Cortex of kidney (tissue), 1 donor: ENCODE measurements at places on chromosomes 5 and 9.

DNA sequence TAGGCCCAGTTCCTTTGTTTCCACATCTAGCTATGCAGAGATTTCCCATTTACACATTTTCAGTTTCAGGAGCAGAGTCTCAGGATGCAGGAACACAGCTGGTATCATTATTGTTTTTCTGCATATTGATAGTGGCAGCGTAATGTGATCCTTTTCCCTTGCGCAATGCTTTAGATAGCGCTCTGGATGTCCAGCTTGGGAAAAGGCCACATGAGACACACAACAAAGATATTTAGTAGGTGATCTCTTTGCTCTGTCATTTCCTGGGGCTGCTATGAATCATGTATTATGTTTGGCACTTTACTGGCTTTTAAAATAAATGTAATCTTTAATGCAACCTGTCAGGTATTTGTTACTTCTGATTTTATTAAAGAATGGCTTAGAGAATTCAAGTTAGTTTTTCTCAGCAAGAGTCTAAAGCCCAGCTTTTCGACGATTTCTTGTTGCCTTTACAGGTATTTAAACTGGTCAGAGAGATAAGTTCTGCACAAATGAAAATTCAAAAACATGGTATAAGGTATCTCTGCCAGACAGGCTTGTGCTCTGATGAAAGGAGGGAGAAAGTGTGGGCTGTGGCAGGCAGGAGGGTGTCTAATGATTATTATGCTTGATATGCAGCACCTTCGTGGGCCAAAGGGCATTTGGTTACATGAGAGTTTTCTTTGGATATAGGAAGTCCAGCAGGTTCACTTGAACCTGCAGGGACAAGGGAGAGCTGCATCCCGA lies 42.2 kb downstream of the PTTG1 start:
- no peak for DNase-seq

DNA sequence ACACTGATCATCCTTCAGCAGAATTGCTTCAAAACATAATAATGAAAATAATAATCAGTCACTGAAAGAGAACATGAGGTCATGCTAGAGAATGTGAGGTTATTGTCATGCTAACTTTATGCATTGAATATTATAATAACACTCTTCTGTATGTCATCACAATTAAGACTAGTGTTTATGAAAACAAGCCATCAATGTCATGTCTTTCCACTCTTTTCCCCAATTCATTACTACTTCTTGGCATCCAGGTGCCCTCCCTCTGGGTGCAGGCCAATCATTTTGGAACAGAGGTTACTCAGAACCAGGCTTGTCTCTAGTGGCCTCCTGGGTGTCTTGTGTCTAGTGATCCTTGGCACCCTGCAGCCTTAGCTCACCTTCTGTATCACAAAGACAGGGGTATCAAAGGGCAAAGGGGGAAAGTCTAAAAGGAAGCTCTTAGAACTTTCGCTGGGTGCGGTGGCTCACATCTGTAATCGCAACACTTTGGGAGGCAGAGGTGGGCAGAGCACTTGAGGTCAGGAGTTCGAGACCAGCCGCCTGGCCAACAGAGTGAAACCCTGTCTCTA lies 217.6 kb upstream of the PIK3R1 start:
- no peak for DNase-seq

GRCh38 chr5:133520062-133520461 lies 92.3 kb downstream of the FSTL4 start:
- DNase-seq = no peak

- DNase-seq = no peak
Observed at GRCh38 chr9:126618190-126618584, 4.5 kb downstream of the LMX1B start.

DNA sequence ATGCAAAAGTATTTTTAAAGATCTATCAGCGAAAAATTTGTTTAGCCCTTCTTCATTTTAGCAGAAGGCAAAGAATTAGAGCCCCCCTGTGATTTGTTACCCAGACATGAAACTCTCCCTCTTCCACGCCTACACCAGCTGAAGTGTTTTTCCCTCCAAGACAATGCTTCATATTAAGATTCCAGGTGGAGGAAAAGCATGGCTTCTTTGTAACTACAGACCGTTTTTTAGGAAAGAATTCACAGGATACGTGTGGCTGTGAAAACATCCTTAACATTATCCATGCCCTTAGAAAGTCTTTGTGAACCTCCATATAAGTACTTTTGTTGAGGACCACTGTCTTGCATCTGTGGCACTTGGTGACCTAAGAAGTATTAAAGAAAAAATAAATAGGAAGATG lies 121.8 kb upstream of the MTAP start:
- no peak for DNase-seq

DNA sequence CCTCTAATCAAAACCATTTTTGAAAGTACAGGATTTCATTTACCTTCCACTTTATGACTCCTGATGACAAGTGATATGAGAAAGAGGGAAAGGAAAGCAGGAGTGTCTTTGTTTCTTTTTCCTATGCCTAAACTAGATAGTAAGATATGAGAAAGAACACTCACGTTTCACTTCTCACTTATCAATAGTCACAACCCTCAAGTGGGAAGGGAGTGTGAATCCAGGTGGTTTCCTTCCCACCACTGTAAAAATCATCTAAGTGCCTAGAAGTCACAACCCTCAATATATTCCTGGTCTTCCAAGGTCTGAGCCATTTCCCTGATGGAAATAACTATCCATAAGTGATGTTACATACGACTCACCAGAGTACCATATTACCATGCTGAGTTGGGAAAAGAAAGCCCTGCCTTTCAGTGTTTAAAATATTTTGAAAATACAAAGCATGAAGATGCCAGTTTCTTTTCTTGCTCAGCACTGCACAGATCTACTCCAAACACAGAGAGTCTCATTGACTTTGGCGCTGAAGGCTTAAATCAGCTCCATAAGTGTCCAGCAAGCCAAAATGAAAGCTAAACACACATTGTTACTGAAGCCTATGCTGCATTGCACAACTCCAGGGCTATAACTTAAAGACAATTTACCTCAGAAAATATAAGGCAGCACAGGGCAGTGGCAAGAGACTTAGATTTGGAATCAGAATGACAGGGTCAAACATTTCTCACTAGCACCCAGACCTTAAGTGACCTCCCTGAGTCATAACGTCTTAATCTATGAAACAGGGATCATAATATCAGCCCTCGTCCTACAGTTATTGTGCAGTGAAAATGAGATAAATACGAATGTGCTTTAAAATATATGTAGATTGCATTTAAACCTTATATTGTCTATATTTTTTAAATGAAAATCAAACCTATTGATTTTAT lies 301.2 kb downstream of the KIAA0825 start:
- no peak for DNase-seq

DNA sequence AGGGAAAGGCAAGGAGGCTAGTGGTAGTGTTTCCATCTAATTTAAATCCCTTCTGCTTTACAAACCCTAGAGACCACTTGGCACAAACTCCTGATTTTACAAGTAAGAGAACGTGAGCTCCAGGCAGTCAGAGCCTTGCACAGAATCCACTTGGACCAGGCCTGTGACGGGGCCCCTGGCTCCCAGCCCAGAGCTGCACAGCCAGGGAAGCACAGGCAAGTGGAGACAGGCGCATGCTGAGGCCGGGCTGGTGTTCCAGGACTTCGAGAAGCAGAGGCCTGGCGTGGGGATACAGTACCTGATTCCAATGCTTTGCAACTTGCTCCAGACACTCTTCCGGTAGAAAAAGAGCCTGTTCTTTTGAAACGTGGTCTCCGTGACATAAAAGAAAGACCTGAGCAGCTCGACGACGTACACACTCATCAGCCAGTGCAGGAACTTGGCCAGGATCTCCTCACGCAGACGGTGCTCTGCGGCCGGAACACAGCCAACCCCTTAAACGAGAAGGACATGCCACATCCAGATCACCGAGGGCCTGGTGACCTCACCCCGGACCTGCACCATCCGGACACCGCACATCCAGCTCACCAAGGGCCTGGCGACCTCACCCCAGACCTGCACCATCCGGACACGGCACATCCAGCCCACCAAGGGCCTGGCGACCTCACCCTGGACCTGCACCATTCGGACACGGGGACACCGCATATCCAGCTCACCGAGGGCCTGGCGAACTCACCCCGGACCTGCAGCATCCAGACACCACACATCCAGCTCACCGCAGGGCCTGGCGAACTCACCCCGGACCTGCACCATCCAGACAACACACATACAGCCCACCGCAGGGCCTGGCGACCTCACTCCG lies 12.5 kb downstream of the TERT start:
- no peak for DNase-seq

GRCh38 chr5:168802337-168802736 lies 223.2 kb upstream of the PANK3 start:
- DNase-seq = no peak

DNA sequence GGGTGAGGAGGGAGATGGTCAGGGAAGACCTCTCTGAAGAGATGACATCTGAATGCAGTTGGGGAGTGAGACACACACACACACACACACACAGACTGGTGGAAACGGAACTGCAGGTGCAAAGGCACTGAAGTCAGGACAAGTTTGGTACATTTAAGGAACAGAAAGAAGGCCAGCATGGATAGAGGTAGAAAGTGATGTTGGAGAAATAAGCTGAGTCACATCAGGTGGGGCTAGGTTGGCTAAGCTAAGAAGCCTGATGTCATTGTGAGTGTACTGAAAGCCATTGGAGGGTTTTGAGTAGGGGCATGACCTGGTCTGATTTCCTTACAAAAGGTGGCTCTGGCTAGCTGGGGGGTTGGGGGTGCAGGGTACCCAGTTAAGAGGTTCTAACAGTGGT lies 3.1 kb downstream of the BSPRY start:
- no peak for DNase-seq

- DNase-seq = no peak
Observed at GRCh38 chr9:69919461-69920061, 98.9 kb downstream of the CFAP95 start.

DNA sequence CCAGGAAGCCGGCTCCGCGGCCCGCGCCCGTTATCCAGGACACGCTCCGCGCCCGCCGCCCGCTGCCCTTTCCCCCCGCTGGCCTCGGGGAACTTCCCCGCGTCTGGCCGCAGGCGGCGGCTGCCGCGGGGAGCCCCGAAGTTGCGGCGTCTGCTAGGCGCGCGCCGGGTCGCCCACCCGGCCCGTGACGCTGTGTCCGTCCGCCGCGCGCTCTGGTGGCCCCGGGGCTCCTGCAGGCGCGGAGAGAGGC lies 621 bp upstream of the GCNT4 start:
- DNase-seq = no peak

- no peak for DNase-seq
Observed at GRCh38 chr5:145915970-145916638, 20.3 kb upstream of the SH3RF2 start.

- DNase-seq = no peak
Observed at GRCh38 chr9:5910413-5911057, 19.8 kb downstream of the MLANA start.

GRCh38 chr9:133524146-133524545 lies 613 bp downstream of the MYMK start:
- no peak for DNase-seq

- DNase-seq = no peak
Observed at GRCh38 chr5:79396265-79396664, 117.7 kb downstream of the HOMER1 start.

- DNase-seq = no peak
Observed at GRCh38 chr5:175658299-175659145, 651 bp downstream of the HRH2 start.

DNA sequence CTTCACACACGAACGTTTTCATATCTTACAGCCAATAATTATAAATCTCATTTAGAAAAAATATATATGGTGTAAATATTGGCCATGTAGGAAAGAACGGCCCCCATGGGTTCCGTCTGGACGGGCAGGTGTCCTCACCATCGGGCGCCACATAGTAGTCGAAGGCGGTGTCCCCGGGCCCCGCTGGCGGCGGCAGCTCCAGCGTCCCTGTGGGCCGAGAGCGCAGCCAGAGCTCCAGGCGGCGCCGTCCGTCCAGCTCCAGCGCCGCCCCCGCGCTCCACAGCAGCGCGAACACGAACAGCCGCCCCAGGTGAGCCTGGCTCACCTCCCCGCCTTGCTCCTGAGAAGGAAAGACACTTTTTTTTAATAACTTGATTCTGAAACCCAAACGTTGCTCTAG lies 134.6 kb downstream of the DNAH5 start:
- DNase-seq = no peak

DNA sequence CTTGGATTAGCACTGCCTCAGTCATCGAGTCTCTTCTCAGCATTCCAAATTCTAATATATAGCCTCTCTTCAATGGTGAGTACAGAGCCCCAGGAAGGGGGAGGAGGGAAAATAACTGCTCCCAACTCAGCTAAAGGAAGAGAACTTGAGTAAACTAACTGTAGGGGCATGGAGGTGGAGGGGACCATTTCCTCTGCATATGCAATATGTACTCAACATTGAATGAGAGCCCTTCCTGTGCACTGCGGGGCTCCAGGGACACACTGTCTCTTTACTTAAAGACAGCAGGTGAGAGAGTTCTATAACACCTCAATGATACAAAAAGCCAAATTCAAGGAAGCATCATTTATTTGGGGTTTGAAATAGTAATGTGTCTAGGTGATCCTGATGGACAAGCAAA lies 75.1 kb downstream of the GNAQ start:
- DNase-seq = no peak

GRCh38 chr5:38790891-38791290 lies 54.9 kb upstream of the OSMR start:
- DNase-seq = no peak

DNA sequence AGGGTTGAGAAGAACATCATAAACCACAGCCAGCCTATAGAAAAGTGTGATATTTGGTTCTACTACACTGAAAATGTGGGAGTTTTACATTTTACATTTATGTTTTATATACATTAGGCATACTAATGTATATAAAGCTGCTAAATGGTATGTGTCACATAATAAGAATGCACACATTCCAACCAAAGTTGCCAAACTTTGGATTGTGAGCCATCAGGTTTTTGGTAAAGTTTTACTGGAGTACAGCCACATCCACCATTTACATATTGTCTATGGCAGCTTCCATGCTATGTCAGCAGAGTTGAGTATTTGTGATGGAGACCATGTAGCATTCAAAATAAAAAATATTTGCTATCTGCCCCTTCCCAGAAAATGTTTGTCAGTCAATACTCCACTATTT lies 23.1 kb upstream of the TARS1 start:
- no peak for DNase-seq

DNA sequence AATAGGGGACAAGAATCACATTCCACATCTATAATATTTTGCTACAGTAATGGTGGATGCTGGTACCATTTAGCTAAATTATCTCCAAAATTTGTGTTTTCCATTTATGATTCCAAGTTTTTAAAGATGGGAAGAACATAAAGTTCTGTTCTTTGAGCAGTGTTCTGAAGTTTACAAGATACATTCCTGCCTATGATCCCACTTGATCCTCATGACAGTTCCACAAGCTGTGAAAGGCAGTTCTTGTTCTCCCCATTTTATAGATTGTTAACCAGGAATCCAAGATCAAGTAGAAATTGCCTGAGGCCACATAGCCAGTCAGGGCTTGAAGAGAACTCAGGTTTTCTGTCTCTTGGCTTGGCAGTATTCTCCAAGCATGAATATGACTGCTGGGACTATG lies 257.3 kb downstream of the NR3C1 start:
- DNase-seq = no peak

GRCh38 chr9:73154722-73155121 lies 3.1 kb downstream of the ANXA1 start:
- DNase-seq = no peak
